GM04503 (cell line): ENCODE measurements at places on chromosomes 12 and 14.
A peak's percentile ranks its signal among the peaks of the same experiment; 100 is the strongest.

DNA sequence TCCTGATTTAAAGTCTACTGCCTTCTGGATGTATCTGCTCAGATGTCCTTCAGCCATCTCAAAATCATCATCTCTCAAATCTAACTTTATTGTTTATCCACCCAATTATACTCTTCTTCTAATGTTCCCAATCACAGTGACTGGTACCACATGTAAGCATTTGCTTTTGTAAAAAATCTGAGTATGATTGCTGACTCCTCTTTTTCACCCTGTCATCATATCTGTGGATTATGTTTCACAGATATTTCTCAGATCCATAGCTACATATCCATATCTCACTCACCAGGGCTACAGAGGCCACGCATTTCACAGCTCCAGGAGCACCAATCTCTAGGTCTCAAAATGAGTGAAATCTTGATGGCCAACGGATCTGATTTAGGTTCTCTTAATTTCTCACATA lies 76.1 kb downstream of the DHRS2 start:
- no peak for DNase-seq

- DNase-seq: no peak
These were observed 12.7 kb downstream of the C14orf132 start for GRCh38 chr14:96051642-96052540.

DNA sequence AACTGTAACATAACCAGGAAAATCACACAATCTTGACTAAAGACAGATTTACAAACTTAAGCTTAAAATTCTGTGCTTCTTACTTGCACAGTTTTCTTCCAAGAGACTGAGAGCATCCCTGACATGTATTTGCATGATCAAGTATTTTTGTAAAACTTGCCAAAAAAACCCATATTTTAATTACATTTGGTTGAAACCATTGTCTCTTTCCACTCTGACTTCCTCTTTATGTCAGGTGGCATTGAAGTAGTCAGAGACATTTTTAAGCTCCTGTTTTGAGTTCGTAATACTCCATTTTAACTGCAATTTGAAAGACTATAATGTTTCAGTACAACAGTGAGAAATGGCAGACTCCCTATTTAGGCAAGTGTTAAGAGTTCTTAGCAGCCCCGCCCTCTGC lies 103.6 kb downstream of the ATXN7L3B start:
- no peak for DNase-seq

- no peak for DNase-seq
These were observed 67.1 kb upstream of the VPS33A start for GRCh38 chr12:122333142-122334087.

DNA sequence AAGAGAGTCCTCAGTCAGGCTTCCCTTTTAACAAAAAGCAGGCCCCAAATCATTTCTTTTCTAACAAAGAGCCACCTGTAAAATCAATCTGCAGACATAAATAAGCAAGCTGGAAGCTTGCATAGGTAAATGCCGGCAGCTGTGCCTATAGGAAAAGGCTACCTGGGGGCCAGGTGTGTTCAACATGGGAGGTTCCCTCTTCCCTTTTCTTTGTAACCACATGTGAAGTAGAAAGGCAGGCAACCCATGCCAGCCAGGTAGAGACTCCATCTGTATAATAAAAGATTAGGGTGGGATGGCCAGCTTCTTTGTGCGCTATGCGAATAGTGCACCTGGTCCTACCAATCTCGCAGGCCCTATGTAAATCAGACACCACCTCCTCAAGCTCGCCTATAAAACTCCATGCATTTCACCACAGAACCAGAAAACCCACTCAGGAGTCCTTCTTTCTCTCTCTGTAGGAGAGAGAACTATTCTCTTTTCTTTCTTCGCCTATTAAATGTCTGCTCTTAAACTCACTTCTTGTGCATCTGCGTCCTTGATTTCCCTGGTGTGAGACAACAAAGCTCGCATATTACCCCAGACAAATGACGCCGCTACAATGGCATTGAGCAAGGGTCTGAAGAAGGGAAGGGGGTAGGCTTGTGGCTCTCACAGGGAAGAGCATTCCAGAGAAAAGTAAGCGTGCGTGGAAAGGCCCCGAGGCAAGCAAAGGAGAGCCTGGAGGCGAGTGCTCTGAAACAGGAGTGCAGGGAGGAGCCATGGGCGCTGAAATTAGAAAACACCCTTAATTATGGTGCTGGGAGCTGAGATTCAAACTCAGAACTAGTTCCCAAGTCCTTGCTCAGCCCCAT lies 67.2 kb downstream of the TTC9 start:
- DNase-seq: no peak

DNA sequence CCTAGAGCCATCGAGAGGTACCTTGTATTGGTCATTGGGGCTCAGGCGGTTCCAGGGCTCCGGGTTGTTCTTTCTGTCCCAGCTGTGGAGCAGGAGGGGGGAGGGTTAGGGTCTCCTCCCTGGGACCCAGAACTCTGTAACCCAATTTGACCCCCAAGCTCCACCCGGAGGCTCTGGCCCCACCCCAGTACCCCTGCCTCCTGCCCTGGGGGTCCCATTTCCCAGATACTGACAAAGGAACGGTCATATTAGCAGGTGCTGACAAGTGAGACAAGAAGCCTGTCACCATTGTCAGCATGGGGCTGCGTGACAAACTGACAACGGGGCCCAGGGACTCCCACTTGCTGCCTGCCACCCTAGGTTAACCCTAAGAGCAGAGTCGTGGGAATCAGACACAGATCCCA lies 6.2 kb downstream of the SHMT2 start:
- no peak for DNase-seq

DNA sequence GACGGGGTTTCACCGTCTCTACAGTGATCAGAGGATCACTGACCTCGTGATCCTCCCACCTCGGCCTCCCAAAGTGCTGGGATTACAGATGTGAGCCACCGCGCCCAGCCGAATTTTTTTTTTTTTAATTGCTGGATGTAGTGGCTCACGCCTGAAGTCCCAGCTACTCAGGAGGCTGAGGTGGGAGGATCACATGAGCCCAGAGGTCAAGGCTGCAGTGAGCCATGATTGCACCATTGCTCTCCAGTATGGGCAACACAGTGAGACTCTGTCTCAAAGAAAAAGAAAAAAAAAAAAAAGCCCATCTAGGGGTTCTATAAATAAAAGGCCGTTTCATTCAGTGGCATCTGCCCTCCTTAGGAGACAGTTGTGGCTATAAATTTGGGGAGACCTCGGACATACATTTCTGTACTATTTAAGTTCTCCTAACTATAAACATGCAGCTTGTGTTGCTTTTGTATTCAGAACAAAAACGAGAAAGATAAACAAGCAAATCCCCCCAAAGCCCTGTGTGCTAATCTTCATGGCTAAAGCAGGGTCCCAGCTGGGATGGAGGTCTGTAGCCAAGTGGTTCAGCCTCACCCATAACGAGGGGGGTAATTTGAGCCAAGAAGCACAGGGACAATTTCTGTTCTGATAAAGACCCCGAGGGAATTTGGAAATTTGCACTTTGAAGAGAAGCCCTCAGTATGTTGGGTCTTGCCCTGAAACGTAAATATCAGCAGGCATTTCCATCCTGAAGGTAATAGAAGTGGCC lies 35.0 kb upstream of the BCL7A start:
- DNase-seq: no peak

DNA sequence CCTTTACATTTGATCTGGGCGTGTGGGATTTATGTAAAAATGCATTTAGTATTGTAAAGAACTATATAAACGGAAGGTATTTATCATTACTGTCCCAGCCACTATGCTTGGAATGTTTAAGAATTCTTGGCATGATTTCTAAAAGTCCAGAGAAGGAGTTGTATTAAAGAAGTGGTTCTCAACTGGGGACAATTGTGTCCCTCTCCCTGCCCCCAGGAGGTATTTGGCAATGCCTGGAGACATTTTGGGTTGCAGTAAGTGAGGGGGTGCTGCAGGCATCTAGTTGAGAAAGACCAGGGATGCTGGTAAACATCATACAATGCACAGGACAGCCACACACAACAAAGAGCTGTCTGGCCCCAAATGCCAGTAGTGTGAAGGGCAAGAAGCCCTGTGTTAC lies 7.2 kb downstream of the SLC38A1 start:
- no peak for DNase-seq

DNA sequence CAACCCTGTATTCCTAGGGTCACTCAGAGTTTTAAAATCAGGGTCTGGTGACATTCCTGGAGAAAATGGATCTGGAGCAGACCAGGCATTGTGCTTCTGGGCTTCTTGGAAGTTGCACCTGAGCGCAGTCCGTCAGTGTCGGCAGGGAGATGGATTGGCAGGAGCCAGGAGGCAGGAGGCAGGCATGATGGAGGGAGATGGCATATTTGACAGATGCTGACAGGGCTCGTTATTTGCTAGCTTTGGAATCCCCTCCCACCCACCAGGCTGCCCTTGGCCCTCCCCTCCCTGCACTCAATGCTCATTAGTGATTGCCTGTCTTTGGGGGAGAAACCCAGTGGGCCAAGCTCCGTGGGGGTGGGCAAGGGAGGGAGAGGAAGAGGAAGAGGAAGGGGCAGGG lies 4.7 kb downstream of the CISTR start:
- DNase-seq: no peak

DNA sequence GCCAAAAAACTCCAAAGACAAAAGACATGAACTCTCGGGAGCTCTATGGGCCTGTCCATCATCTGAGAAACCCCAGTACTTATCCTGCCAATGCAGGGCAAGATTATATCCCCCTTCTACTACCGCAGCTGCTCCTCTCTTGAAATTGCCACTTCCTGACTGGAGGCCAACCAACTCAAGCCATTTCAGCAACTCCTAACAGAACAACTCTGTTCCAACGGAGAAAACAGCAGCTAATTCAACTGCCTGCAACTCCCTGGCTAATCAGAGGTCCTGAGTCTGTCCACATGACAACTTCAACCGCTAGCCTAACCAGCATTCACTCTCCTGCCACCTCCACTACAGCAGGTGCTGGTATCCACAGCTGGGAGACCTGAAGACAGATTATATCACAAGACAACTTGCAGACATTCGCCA lies 24.1 kb downstream of the CEP83 start:
- DNase-seq: no peak

GRCh38 chr14:99424306-99424877 lies 56.3 kb downstream of the SETD3 start:
- DNase-seq: no peak

- DNase-seq: no peak
These were observed 5.4 kb downstream of the PSMD9 start for GRCh38 chr12:121893961-121894460.

GRCh38 chr12:6182279-6182898 lies 17.8 kb upstream of the CD9 start:
- DNase-seq: peak; percentile 69

GRCh38 chr12:79414252-79414651 lies 276.5 kb downstream of the PAWR start:
- DNase-seq: no peak

DNA sequence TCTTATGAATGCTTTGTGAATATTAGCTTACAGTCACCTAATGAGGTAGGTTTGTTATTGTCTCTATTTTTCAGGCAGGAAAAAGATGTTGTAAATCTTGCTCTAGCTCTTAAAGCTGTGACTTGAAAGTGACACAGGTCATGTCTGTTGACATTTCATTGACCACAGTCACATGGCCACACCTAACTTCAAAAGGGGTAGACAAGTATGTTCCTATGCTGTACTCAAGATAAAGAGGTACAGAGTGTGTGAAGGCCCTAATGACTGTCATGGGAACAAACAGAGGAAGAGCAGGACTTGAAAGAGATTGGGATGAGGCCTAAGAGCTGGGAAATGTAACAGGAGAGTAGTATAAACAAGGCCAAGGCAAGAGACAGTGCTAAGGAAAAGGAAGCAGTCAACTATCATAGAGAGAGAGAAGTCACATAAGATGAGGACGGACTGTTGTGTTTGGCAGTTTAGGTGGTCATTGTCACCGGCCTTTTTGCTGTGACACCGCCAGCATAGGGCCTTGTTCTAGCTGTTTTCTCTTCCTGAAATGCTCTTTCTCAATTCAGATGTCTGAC lies 181.0 kb downstream of the CFAP54 start:
- DNase-seq: no peak

GRCh38 chr12:89636052-89636775 lies 72.4 kb downstream of the ATP2B1 start:
- peak; percentile 14 for DNase-seq

DNA sequence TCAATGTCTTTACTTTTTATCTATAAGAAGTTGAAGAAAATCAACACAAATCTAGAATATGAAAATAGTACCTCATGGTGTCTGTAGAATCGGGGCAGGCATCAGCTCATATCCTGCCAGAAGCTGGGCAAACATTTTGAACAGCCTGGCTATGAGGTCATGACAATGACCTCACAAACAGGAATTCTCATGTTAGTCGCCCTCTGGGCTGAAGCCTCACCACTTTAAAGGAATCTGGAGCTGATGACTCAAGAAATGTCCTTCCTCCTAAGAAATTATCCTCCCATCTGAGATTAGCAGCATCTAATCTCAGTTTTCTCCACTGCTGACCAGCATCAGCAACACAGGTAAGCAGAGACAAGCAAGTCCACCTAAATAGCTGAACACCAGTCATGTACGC lies 27.1 kb downstream of the CLIP1 start:
- peak; percentile 36 for DNase-seq

DNA sequence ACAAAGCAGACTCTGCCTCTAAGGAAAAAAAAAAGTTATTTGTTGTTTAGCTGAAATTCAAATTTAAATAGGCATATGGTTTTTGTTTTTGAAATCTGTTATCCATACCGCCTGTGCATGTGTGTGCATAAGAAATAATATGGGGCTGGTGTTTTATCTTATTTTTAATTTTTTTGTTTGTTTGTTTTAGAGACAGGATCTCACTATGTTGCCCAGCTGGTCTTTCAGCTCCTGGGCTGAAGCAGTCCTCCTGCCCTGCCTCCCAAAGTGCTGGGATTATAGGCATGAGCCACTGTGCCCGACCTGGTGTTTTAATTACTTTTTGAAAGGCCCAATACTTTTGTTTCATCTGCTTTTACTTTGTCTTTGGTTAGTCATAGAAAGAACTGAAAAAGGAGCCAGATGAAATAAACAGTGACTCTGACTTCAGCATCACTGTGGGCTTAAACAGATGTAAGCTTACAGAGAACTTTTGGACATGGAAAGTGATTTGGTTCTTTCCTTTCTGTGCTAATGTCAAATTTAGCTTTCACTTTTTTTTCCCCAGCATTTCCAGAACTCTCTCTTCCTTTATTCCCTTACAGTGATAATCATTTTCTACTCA lies 37.2 kb downstream of the SUPT16H start:
- DNase-seq: peak; percentile 14

DNA sequence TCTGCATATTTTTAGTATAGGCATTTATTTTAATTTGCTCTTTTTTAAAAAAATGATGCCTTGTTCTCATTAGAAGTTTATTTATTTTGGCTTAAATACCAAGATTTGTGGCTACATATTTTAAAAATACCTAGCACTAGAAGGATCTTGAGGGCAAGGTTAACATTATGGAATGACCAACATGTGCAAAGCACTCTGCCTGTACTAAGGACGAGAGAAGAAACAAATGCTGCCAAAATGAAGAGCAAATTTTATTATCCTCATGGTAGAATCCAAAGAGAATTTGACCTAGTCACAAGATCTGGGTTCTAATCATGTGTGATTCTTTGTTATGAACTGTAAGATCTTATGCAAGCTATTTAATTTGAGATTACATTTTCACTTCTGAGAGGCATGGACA lies 2.8 kb downstream of the CAND1 start:
- DNase-seq: peak; percentile 11
